Glomerular endothelial cell (primary cell): ENCODE measurements at places on chromosomes 4 and X. TPM values are rescaled to one million over a fixed set of nuclear protein-coding genes. Genes with fewer than 3 reads are reported as not detected.

DOK7 gene
- not detected in 2 replicates for total RNA-seq

RASSF6 gene
- total RNA-seq = 0.24 TPM in 1 of 2 replicates, not detected in the other

IL2 gene
- not detected in 2 replicates for total RNA-seq

PAGE5 gene
- total RNA-seq = not detected in 2 replicates

LEF1 gene
- total RNA-seq = 0.58 and 0.92 TPM in 2 replicates

ZMAT1 gene
- total RNA-seq = 1.6 and 4.8 TPM in 2 replicates

PDE5A gene
- total RNA-seq = 2.5 and 3.4 TPM in 2 replicates

IKBKG gene
- 13.5 and 18.8 TPM in 2 replicates for total RNA-seq

USP26 gene
- not detected in 2 replicates for total RNA-seq

CCNA2 gene
- total RNA-seq = 13.8 and 24.0 TPM in 2 replicates

GAGE2A gene
- total RNA-seq = not detected in 2 replicates

BCORL1 gene
- total RNA-seq = 6.2 and 12.4 TPM in 2 replicates

GSTCD gene
- 8.7 and 10.2 TPM in 2 replicates for total RNA-seq

FAAH2 gene
- 0.15 TPM in 1 of 2 replicates, not detected in the other for total RNA-seq

CXCL1 gene
- 149 and 404 TPM in 2 replicates for total RNA-seq

UGT8 gene
- total RNA-seq = 0.53 and 4.3 TPM in 2 replicates

ZNF518B gene
- 26.4 and 29.5 TPM in 2 replicates for total RNA-seq

GPC3 gene
- total RNA-seq = not detected in 2 replicates

BTC gene
- total RNA-seq = 0.12 and 0.39 TPM in 2 replicates

SLC9B1 gene
- 0.24 and 0.41 TPM in 2 replicates for total RNA-seq

GPR34 gene
- not detected in 2 replicates for total RNA-seq

PSAPL1 gene
- total RNA-seq = not detected in 2 replicates

IL15 gene
- total RNA-seq = 3.4 and 4.2 TPM in 2 replicates

PLXNA3 gene
- total RNA-seq = 25.4 and 29.2 TPM in 2 replicates

GRPEL1 gene
- 23.6 and 31.7 TPM in 2 replicates for total RNA-seq

RBM47 gene
- 0.44 and 2.0 TPM in 2 replicates for total RNA-seq

USP27X gene
- 2.1 and 2.5 TPM in 2 replicates for total RNA-seq

ARHGAP36 gene
- total RNA-seq = not detected in 2 replicates

SLC25A14 gene
- 10.9 and 11.1 TPM in 2 replicates for total RNA-seq

FGB gene
- not detected in 2 replicates for total RNA-seq

PPEF1 gene
- 0.19 TPM in 1 of 2 replicates, not detected in the other for total RNA-seq

GYG2 gene
- total RNA-seq = 0.29 and 0.53 TPM in 2 replicates

NLRP2B gene
- total RNA-seq = not detected in 2 replicates

NDP gene
- total RNA-seq = 0.15 and 0.35 TPM in 2 replicates

PAGE2B gene
- total RNA-seq = not detected in 2 replicates

DLG3 gene
- total RNA-seq = 3.3 and 5.9 TPM in 2 replicates

PDGFRA gene
- 1.1 and 3.2 TPM in 2 replicates for total RNA-seq

DDIT4L gene
- 0.58 and 6.9 TPM in 2 replicates for total RNA-seq

ELF2 gene
- 15.3 and 26.2 TPM in 2 replicates for total RNA-seq

CPE gene
- 6.6 and 10.2 TPM in 2 replicates for total RNA-seq

NALF2 gene
- 0.29 TPM in 1 of 2 replicates, not detected in the other for total RNA-seq

COQ2 gene
- total RNA-seq = 14.1 and 17.5 TPM in 2 replicates

FAM47E gene
- 0.44 TPM in 1 of 2 replicates, not detected in the other for total RNA-seq

SLIT2 gene
- total RNA-seq = 3.3 and 6.6 TPM in 2 replicates

CXCL8 gene
- total RNA-seq = 322 and 354 TPM in 2 replicates

HSFX2 gene
- total RNA-seq = 0.35 TPM in 1 of 2 replicates, not detected in the other

FATE1 gene
- total RNA-seq = 0.41 TPM in 1 of 2 replicates, not detected in the other

SEL1L3 gene
- total RNA-seq = 73.9 and 122 TPM in 2 replicates

CYP2U1 gene
- total RNA-seq = 5.4 and 5.5 TPM in 2 replicates

ADH7 gene
- total RNA-seq = not detected in 2 replicates

MXRA5 gene
- 0.44 and 0.93 TPM in 2 replicates for total RNA-seq

RPS6KA6 gene
- 0.29 and 0.34 TPM in 2 replicates for total RNA-seq
